ENCODE measurements at places on chromosomes 1 and 21.

- no peak for DNase-seq
Measured at GRCh38 chr1:8858888-8859706, 19.4 kb downstream of the ENO1 start.

GRCh38 chr1:92210701-92211100, 7.0 kb upstream of the C1orf146 start:
- DNase-seq, result no peak

DNA sequence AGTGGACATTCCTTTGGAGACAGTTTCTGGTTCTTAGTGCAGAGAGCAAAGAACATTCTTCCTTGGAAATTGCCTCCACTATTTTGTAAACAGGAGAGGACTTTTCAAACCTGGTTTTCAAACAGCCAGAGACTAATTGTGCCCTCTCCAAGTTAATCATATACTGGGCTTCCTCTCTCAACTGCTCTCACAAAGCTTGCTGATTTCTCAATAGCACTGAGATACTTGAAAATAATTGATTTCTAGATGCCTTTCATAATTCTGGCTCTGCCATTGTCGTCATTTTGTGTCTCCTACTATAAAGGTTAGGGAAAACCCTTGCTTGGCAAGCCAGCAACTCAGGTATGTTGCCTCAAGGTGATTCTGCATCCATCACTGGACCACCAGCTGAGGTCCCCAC, 56.0 kb downstream of the KCNJ15 start:
- no peak for DNase-seq

DNA sequence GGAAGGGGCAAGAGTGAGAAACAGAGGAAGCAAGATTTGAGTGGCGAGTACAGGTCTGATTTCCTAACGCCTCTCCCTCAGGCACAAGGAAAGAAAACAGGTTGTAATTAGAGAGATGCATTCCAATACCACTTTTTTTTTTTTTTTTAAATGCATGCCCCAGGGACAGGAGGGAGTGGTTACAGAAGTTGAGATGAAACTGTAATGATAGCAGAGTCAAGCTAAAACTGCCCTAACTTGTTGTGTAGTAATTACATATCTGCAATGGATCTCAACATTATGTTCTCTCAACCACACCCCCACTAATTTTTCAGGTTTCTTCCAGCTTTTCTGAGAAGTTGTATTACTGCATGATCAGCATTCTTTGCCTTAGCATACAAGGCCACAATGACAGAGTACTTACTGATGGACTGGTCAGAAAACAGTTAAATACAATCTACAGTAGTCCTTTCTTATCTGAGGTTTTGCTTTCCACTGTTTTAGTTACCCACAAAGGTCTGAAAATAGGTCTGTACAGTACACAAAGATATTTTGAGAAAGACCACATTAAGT, 5.5 kb downstream of the ETV3 start:
- no peak for DNase-seq

GRCh38 chr1:215458562-215458961, 108.5 kb upstream of the KCTD3 start:
- no peak for DNase-seq

DNA sequence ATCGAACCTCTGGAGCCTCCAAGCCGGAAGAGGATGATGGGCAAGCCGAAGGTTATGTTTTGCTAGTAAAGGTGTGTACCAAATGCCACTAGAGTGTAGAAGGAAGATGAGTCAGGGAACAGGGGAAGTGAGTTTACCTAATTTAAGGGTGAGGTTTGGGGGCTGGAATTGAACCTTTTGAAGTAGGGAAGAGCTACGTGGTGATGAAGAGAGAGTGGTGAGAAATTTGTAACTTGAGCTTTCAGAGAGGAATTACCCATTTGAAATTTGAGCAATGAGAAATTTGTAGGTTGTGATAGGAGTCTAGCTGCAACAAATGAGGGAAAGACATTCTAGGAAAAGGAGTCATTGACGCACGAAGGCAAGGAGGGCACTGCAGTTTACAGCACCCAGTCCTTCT, 70.0 kb upstream of the TENT5C start:
- DNase-seq, result no peak

DNA sequence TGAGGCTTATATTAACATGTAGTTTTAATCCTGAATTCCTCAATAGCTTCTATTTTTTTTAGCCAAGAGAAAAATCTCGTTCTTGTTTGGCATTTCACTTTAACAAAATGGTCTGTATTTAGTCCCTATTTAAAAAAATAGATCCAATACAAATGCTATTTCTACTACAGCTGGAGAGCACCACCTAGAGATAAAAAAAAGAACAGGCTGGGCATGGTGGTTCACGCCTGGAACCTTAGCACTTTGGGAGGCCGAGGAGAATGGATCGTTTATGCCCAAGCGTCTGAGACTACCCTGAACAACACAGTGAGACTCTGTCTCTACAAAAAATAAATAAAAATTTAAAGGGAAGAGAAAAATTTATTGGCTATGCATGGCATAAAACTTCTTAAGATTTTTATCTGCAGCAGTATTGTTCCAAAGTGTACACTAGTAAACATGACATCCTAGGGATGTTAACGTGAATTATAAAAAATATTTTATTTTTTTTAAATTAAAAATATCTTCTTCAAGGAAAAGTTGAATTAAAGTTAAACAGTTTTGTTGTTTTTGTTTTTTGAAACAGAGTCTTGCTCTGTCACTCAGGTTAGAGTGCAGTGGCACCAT, 4.4 kb downstream of the ST7L start:
- DNase-seq, result no peak

DNA sequence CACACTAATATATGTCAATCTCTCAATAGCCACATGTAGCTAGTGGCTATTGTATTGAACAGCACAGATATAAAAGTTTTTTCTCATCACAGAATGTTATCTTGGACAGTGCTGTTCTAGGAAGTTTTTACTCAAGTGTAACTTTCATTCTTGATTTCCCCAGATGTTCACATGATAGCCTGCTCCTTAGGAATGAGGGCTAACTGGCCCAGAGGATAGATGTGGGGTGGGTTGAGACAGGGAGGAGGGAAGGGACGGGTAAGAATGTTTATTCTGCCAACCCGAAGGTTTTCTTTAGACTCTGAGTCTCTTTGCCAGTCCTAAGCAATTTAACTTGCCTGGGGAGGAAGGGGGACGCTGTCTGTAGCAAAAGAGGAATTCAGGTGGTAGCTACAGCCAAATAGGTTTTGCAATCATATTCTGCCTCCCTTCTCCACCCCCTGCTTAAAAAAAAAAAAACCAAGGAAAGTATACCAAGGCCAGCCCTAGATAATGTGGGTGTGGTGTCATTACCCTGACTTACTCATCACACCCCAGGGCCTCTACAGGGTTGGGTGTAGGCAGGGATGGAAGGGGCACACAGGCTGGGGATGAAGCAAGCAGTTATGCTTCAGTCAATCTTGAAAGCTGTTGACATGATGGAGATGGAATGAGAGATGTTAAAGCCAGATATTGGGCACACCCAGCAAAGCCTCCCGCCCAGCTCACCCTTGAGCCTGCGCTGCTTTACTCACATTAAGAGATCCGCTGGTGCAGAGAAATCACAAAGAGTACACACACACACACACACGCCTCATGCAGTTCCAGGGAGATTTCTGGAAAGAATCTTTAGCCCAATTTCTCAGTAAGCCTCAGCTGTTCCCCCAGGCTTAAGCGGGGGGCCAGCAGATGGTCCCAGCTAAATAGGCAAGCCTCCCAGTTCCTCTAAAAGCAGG, 59.9 kb downstream of the PLXNA2 start:
- DNase-seq, result no peak

DNA sequence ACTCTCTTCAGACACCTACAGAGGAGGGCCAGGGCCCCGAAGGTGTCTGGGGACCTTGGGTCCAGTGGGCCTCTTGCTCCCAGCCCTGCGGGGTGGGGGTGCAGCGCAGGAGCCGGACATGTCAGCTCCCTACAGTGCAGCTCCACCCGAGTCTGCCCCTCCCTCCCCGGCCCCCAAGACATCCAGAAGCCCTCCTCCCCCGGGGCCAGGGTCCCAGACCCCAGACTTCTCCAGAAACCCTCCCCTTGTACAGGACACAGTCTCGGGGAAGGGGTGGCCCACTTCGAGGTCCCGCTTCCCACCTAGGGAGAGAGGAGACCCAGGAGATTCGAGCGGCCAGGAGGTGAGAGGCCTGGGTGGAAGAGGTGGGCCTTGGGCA, 3.7 kb downstream of the ADAMTSL4 start:
- DNase-seq, result peak; percentile 78

DNA sequence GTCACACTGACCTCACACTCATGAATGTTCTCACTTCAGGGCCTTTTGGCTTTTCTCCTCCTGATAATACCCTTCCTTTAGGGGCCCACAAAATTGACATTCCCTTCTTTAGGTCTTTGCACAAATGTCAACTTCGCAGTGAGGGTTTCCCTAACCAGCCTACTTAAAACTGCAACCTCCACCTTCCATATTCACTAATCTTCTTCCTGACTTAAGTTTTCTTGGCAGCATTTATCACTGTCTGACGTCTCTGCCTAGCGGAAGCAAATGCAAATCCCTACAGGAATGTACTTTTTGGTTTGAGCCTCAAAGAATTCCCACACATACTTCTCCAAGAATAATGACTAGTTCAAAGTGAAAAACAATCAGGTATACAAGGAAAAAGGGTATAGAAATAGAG, 32.8 kb downstream of the INTS7 start:
- no peak for DNase-seq

DNA sequence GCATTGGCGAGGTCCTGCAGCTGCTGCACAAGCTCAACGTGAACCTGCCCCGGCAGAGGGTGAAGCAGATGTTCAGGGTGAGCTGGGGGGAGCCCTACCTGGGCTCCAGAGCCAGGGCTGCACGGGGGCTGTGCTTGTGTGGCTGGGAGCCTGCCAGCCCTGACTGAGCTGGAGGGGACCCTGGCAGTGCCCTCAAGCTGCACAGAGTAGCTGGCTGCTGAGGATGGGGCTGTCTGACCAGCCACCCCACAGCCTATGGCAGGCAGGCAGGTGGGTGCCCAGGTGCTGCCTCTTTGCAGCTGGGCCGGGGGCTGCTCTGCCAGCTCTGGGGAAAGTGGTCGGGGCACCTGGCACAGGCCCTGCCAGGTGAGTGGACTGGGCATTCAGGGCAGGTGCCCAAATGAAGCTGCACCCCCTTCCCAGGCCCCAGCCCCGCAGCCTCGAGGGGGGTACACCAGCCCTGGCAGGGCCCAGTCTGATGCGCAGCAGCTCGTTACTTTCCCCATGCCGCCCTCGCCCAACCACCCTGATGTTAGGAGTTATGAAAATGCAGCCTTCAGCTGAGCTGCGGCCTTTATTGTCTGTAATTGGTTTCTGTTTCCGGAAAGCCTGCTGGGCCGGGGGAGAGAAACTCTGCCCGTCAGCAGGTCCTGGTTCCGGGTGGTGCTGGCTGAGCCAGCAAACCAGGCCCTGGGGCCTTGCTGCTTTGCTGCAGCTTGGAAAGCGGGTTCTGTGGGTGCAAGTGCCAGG, 4.3 kb downstream of the PLCH2 start:
- DNase-seq, result no peak

DNA sequence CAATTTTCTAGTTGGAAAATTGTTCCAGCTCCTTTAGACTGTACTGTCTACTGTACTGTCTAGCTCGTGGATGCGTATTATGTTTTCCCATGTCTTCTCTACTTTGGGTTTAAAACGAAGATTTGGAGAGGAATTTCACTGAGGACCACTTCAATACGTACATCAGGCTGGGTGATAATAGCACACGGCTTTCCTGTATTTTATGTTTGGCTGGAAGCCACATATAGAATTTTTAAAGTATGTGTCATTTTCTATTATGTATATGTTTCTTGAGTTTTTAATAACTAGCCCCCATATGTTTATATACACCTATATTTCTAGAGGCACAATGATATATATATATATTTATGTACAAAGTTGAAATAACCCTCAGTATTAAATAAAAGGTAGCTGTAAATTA, 226.4 kb downstream of the GREM2 start:
- no peak for DNase-seq

GRCh38 chr1:24348196-24348595, 29.0 kb downstream of the GRHL3 start:
- DNase-seq, result no peak

- no peak for DNase-seq
Measured at GRCh38 chr21:45293220-45293725, 5.6 kb upstream of the POFUT2 start.

GRCh38 chr21:29082046-29082815, 8.8 kb upstream of the CCT8 start:
- DNase-seq, result no peak

GRCh38 chr1:209516771-209517680, 66.5 kb upstream of the CAMK1G start:
- no peak for DNase-seq

GRCh38 chr21:16569679-16570078, 839.9 kb downstream of the USP25 start:
- DNase-seq, result no peak

GRCh38 chr1:115648717-115649691, 7.2 kb downstream of the VANGL1 start:
- no peak for DNase-seq

DNA sequence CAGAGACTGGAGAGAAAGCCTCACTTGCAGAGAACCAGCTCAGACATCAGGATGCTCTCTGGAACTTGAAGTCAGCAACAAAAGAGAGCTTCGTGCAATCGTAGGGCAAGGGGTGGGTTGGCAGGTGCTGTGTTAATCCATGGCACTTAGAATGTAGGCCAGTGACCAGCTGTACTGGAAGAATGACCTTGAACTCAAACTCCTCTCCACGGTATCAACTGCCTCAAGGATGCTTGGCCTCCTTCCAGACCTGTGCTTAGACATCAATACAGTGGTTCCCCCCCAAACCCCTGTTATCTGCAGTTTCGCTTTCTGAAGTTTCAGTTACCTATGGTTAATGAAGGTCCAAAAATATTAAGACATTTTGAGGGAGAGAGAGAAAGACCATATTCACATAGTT, 6.5 kb downstream of the KANK4 start:
- DNase-seq, result no peak

- no peak for DNase-seq
Measured at GRCh38 chr1:216462066-216462775, 39.0 kb upstream of the USH2A start.

GRCh38 chr1:192668409-192668983, 32.5 kb downstream of the RGS13 start:
- DNase-seq, result no peak

DNA sequence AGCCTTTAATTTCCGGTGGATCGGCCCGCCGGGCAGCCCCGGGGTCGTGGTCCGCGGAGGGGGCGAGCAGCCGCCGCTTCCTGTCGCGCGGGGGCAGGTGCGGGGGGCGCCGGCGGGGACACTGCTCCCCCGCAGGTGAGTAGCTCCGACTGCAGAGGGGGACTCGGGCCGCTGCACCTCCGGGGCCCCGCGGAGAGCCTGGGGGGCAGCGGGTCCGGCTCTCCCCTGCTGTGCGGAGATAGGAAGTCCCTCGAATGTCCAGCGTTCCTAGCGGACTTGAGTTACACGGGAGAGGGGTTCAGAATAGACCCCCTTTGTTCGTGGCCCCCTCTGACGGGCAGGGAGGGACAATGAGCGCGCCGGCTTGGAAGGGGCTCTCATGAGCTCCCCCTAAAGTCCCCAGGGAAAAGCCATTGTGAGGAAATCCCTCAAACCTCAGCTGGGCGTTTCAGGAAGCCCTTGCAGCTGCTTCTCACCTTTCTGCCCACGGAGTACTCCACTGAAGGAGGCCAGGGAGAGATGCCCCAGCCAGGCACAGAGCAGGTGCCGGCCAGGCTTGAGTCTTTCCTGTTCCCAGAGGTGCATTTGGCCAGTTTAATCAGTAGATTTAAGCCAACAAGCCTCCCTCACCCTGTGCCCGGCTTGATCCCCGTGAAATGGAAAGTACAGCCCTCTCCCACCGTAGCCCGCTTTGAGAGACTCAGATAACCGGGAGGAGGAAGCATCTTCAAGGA, 925 bp downstream of the PDE9A start:
- peak; percentile 77 for DNase-seq

All from spleen (tissue), 13 donors.